CD4-positive, alpha-beta T cell (primary cell): ENCODE measurements at places on chromosomes 3 and 15. TPM values are rescaled to one million over a fixed set of nuclear protein-coding genes. Genes with fewer than 3 reads are reported as not detected.

DNA sequence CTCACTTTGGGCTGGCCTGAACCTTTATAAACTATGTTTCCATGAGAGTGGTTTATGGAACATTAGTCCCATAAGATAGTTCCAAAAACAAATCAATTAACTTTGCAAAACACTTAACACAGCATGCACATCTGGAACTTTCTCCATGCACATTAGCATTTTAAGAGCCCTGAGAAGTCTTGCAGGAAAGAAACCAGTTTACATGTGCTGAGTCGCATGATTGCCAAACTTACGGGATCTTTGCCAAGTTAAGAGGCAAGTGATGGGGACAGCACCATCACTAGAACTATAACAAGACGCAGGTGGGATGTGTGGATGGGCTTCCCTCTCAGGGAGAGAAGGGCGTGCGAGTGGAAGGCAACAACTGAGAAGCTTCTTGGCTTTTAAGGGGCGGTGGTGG, 20.7 kb downstream of the ADAMTS9 start:
- no peak for DNase-seq

SEMA6D gene
- total RNA-seq = not detected

DNA sequence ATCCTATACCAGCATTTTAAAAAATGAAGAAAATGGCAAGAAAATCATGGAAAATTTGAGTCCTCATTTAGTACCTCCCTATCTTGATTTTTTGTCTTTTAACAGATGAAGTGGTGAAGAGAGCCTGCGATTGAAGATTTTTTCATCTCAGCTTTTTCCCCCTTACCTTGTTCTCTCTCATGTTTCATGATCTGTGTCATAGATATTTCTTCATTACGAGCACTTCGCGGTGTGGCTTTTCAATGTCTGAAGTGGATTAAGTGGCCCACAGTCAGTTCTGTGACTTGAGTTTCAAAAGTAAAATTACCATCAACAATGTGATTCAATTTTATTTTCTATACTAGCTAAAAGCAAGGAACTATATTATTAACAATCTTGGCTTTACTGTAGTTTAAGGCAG, 147.2 kb downstream of the FNDC3B start:
- no peak for DNase-seq

GRCh38 chr3:125000661-125001060, 55.1 kb downstream of the HEG1 start:
- no peak for DNase-seq

- peak; percentile 78 for DNase-seq
These were observed 16.1 kb downstream of the SH2D7 start for GRCh38 chr15:78108300-78109084.

- DNase-seq = no peak
These were observed 74.6 kb upstream of the BNC1 start for GRCh38 chr15:83358972-83359564.

PLA1A gene
- not detected for total RNA-seq

DBR1 gene
- total RNA-seq = 24.6 TPM

XCR1 gene
- total RNA-seq = 0.20 TPM

PDIA5 gene
- 2.2 TPM for total RNA-seq

DNA sequence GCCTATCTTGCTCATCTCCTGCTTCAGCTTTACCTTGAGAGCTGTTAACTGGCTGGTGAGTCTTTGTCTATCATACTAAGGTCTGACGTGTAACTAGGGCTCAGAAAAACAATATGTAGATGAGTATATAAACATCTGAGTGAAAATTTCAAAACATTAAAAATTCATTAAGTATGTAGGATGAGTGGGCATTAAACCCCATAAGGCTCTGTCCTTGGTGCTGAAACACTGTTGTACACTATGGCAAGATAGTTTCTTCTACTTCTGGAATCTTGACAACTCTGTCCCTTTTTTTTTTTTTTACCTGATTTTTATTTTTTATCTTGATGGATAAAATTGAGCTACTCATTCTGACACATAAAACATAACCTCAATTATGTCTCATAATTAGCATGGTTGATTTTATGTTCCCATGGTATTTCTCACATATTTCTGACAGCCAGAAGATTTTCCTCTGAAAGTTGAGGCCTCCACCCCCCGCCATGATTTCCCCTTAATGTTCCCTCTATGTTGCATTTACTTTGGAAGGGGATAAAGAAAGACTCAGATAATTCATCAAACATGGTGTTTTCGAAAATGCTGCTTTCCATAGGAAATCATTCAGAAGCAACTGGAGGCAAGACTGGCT, 54.3 kb downstream of the DGKG start:
- DNase-seq = no peak

SENP8 gene
- total RNA-seq = 0.14 TPM

- DNase-seq = no peak
These were observed 7.6 kb downstream of the SMAD3 start for GRCh38 chr15:67072958-67073357.

DNA sequence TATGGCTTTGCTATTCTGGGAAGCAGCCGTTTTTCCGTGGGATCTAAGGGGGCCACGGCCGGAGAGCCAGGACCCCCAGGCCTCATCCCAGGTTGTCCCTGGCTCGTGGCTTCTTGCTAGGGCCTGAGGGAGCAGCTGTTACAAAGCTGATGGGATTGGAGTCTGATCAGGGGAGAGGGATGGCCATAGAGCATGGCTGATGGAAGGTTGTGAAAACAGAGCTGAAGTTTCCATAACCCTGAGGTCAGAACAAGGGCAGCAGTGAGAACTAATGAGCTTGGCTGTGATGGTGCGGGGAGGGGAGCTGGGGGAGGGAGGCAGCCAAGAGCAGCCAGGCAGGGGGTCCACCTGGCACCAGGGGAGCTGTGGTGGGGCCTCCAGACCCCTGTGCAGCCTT, 63.0 kb downstream of the LINGO1 start:
- no peak for DNase-seq

- no peak for DNase-seq
These were observed 425 bp downstream of the ANPEP start for GRCh38 chr15:89814112-89814742.

GRCh38 chr3:13391308-13391707, 28.8 kb downstream of the NUP210 start:
- peak; percentile 26 for DNase-seq

DNA sequence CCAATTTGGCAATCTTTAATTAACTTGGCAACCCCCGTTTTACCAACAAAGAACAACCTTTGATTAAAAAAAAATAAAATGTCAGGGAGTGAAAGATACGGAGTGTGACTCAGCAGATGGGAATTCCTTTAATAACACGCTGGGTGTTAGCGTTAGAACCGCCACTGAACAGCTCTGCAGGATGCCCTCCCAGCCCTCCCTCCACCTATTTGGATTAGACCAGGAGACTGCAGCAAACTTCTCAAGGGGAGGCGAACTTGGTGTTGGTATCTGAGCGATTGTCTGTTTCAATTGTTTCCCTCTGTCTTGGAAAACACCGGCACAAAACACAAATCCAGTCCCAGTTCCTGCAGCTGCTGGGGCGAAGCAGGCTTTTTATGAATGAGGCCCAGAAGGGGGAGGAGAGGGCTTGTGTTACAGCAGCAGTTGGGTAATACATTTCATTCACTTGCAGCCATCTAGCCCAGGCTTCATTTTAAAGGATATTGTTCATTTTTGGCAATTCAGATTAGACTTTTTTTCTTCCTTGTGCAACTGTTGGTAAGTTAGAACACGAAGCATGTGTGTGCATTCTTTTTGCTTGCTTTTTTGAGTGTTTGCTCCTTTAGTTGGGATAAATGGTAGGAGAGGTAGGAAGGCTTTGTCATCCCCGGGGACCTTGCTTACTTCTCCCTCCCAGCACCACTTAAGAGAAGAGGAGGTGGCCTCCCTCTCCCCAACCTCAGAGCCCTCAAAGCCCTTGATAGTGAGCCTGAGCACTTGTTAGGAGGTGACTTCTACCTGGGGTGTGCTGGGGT, 152.3 kb downstream of the IGF1R start:
- no peak for DNase-seq

DNA sequence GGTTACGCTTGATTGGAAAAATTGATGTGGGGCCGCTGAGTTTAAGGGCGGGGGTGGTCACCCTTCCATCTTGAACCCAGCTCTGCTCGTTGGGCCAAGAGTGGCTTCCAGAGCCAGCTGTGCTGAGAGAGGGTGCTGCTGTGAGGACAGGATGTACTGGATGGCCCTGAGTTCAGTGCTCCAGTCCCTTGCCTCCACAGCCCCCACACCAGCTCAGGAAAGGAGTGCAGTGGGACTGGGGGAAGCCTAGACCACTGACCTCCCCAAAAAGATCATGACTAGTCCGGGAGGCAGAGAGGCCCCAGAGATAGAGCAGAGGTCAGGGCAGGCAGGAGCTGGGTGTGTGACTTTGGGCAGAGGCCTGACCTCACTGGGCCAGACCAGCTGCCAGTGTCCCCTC, 4.0 kb upstream of the PTH1R start:
- no peak for DNase-seq

GRCh38 chr3:39181408-39182335, 10.7 kb downstream of the XIRP1 start:
- DNase-seq = no peak

DNA sequence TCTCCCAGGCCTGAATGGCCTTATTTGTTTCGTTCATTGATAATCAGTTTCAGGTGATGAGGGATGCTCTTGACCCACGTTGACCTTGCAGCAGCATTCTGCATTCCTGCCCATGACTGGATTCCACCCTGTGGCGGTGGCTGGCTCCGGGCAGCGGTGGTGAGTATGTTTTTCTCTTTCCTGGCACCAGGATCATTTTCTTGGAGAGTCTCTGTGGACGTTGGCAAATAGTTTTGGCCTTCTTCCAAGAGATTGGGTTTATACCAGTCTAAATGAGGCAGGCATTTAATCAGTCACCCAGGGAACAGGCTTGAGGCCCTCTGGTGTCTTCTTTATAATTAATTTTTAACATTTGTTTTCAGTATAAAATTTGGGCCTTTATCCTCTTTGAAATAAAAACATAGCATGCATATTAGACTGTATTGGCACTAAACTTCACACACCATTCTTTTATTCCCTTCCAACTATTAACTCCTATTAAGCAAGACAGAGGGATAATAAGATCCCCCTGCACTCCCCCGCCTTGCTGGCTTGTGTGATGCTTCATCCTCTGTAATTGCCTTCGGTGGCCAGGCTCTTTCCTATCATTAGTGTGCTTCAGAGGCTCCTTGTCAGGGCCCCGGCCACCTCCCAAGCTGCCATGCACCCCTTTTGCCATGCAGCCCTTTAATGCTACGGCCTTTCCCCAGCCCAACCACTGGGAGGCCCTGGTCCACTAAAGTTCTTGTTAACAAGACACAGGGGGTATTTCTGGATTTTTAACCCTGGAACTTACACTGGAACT, 176.2 kb upstream of the TOPAZ1 start:
- no peak for DNase-seq

DNA sequence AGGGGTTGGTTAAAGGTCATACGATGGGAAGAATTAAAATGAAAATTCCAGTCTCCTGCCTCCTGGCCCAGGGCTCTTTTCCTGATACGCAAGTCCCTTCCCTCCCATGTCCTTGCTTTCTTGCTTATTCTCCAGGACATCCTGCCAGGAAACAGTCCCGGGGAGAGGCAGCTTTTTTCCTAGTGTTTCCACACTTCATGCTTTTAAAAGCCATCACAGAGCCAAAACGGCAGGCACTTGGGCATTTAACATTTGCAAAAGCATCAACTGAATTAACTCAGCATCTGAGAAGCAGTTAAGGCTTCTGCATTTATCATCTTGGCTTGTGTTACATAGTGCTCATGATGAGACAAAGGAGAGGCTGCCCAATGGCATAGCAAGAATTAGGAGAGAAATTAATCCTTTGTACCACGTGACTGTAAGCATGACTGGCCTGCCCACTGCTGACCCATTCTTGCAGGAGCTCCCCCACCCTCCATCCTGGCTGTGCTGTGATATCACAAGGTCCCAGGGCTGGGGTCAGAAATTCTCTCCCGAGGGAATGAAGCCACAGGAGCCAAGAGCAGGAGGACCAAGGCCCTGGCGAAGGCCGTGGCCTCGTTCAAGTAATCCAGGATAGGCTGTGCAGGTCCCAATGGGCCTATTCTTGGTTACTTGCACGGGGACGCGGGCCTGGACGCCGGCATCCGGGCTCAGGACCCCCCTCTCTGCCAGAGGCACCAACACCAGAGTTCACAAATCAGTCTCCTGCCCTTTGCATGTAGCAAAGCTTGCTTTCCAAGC, 21.6 kb upstream of the VILL start:
- DNase-seq = no peak

DNA sequence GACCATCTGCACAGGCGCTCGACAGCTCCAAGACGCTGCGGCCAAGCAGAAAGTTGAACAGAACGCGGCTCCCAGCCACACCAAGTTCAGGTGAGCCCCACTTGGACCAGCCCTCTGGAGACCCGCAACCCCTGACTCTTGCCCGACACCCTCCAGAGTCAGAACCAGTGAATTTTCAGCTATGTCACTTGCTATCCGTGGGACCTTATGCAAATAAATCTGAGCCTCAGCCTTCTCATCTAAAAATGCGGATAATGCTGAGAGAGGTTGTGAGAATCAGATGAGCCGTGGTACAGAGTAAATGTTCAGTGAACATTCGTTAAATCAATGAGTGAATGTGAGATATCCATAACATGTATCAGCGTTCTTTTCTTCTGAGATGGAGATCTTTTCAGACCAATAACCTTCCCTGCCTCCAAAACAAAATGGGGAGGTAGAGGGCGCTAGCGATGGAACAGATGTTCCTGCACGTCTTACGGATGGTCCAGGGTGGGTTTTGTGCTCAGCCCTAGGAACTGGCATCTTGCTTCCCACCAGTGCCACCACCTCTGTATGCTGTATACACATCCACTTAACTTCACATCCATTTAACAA, 524 bp downstream of the MRPS11 start:
- peak; percentile 20 for DNase-seq

CNTN3 gene
- total RNA-seq = not detected

PLSCR5 gene
- total RNA-seq = not detected

DNA sequence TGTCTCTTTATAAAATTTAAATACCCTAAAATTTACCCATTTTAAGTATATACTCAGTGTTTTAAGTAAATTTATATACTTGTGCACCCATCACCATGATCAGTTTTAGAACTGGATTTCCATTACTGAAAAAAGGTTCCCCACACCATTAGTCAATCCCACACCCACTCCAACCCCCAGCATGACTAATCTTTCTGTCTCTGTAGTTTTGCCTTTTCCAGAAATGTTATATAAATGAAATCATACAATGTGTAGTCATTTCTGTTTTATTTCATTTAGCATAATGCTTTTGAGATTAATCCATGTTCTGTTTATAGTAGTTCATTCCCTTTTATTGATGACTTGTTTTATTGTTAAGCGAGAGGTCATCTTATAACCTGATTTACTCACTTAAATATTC, 66.1 kb upstream of the LIMD1 start:
- DNase-seq = no peak

GRCh38 chr3:138477801-138478200, 43.4 kb downstream of the ESYT3 start:
- DNase-seq = no peak

DNA sequence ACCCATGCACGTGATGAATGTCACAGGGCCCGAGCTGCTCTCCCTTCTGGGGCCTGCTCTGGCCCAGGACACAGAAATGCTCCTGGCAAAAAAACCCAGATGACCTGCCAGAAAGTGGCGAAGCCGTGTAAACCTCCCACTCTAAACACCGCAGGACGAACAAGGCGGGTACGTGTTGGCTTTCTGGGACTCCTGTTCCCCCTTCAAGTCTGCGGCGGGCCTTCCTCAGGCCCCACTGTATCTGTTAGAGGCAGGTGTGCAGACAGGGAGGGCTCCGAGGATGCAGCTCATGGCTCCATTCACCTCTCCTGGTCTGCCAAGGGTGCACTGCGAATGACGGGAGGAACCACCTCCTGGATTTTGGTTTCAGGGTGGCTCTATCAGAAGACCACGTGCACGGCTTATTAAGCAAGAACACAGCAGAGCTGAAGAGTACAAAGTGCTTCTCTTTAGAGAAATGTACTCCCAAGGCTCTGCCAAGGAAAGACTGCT, 173.8 kb downstream of the ADAMTS17 start:
- DNase-seq = no peak

GRCh38 chr3:122530164-122530563, 15.4 kb upstream of the KPNA1 start:
- DNase-seq = no peak

CRTAP gene
- 38.2 TPM for total RNA-seq
